Skeletal muscle cell (primary cell): ENCODE measurements at places on chromosomes 5 and 9.

DNA sequence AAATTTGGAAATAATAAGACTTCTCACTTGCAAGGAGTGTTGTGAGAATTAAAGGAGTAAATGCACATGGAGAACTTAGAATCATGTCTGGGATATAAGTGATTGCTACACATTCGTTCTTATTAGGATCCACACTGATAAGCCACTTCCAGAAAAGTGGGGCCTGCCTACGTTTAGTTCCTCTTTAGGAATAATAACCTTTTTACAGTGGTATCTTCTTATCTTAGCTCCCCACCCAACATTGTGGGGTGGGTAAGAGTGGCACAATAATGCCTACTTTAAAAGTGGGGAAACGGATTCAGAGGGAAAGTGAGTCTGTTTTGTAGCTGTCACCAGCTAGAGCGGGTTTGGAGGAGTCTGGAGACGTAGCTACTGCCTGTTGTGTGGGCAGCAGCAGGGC, 16.0 kb downstream of the DOCK2 start:
- no peak for DNase-seq

- no peak for DNase-seq
Measured at GRCh38 chr5:133478199-133478985, 133.9 kb downstream of the FSTL4 start.

DNA sequence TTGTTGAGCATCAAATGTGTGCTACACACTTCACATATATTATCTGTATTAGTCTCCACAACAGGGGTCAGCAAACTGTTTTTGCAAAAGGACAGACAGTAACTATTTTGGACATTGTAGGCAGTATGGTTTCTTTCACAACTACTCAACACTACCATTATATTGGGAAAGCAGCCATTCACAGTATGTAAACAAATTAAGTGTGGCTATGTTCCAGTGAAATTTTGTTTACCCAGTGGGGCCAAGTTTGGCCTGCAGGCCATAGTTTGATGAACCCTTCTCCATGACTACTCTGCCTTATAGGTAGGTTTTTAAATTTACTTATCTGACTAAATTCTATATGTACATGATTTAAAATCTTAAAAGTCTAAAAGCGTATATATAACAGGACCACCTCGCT, 13.0 kb upstream of the FAM151B start:
- DNase-seq = no peak

DNA sequence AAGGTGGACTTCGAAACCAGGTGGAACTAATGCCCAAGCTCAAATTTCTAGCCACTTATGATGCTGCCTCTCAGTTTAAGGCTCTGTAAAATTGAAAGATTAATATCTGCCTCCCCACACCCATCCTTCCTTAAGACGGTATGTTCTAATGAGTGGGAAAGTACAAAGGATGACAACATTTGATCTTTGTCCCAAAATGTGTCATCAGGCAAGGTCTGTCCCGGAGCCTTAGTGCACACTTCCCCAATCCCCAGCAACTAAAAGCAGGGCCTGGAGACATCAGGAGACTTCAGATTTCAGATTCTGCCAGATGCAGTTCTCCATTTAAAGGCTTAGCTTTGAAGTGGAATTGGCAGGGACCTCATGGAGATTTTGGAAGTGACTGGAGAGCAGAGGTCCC, 316.5 kb downstream of the ASTN2 start:
- DNase-seq = no peak
